ENCODE measurements at places on chromosomes 3 and 15.

- no peak for DNase-seq
Observed at GRCh38 chr3:141087076-141087777, 36.1 kb downstream of the SPSB4 start.

DNA sequence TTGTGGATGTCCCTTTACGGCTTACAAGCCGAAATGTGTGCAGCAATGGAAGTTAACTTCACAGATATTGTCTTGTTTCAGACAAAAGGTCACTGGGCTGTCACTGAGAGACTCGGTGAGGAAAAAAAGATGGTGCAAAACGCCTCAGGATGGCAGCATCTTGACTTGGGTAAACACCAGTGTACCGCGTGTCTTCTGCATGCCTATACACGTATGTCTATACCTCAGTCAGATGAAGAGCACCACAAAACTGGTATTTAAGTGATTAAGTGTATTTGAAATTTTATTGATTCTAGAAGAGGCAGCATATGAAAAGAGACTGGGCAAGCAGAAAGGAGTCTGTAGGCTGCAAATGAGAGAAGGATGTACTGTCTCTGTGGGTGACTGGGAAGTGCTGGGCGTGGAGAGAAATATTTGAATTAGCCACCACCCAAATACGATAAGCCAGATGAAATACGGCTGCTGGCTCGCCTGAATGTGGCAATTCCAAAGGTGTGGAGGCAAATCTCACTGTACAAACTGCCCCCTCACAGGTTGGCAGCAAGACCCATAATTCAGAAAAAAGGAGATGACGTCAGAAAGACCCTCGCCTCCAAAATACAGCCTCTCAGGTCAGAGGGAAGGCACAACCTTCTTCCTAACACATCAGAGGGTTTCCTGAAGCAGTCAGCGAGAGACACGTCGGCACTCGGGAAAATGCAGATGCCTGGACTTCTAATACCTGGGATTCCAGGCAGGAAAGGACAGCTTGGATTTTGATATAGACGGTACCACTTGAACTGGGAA lies 53.4 kb upstream of the NEO1 start:
- DNase-seq, result no peak

- no peak for DNase-seq
Observed at GRCh38 chr3:8341821-8342247, 159.8 kb upstream of the LMCD1 start.

DNA sequence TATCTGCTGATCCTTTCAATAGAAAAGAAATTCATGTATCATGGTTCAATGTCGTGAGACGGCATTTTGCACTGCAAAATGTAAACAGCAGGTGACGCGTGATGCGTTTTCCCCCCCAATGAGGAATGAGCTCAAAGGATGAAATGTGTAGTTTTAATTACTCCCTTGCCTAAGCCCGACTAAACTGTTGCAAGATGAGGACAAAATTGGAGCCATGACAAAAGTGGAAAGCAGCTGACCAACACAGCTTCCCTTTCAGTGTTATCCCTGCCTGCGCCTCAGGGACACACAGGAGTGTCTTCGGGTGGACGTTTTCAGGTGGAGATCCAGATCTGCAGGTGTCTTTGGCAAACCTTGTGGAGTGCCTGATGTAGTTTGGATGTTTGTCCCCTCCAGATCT lies 92.0 kb downstream of the GABRG3 start:
- no peak for DNase-seq

DNA sequence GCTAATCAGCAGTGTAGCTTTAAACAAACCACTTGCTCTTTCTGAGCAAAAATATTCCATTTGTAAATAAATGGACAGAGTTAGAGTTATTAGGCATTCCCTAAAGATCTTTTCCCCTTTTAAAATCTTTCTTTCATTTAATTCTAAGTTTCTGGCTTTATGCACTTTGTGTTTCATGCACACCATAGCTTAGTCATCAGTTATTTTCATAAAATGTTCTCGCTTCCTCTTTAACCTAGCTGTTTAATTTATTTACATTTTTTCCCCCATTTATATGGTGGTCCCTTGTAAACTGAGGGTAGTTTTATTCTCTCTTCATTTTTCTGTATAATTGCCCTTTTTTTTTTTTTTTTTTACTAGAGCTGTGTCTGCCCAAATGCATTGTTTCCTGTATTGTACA lies 315.0 kb upstream of the LRRFIP2 start:
- DNase-seq, result no peak

- DNase-seq, result no peak
Observed at GRCh38 chr3:158568784-158569183, 2.2 kb upstream of the MLF1 start.

DNA sequence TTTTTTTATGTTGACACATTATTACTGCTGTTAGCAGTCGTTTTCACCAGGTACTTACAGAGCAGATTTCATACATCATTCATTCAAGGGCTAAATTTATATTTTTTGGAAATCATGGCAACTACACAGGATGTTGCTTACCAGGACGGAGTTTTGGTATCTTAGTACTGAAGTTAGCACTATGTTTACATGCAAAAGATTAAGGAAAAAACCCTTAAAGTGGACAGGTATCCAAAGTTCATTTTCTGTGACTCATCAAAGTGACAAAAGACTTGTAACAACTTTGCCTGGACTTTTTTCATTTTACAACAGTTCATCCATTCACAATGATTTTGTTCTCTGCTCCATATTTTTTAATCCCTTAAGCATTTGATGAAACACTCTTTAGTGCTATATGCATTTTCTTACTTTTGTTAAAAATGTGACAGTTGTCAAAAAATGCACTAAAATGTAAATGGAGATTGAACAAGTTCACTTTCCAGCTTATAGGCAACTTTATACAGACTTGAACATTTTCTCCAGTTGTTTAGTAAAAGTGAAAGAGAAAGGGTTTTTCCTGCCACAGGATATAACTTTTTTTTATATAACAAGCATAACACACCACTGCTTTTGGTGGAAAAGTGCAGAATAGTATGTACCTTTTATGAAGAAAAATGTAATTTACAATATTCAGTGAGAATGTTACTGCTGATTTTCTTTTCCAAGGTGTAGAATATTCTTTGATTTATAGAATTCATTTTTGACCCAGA lies 104.1 kb downstream of the STT3B start:
- no peak for DNase-seq

Data from H1 (cell line).